ENCODE measurements at places on chromosomes 11 and 22. TPM values are rescaled to one million over a fixed set of nuclear protein-coding genes. Genes with fewer than 3 reads are reported as not detected.

The GDPD4 gene
- not detected for total RNA-seq

The NTM gene
- total RNA-seq: 3.9 TPM

The OR6A2 gene
- total RNA-seq: not detected

The DNAJB7 gene
- total RNA-seq: not detected

The TMEM258 gene
- total RNA-seq: 66.2 TPM

The RAG2 gene
- total RNA-seq: not detected

The CASP1 gene
- 8.5 TPM for total RNA-seq

The SHANK3 gene
- total RNA-seq: 2.4 TPM

The CDC42EP1 gene
- total RNA-seq: 67.3 TPM

The OOSP4A gene
- total RNA-seq: not detected

The TRIM6 gene
- total RNA-seq: 1.1 TPM

The CNGA4 gene
- total RNA-seq: not detected
